Right ventricle myocardium inferior (tissue), 1 donor: ENCODE measurements at places on chromosomes 6 and 20. TPM values are rescaled to one million over a fixed set of nuclear protein-coding genes. Genes with fewer than 3 reads are reported as not detected.

DNA sequence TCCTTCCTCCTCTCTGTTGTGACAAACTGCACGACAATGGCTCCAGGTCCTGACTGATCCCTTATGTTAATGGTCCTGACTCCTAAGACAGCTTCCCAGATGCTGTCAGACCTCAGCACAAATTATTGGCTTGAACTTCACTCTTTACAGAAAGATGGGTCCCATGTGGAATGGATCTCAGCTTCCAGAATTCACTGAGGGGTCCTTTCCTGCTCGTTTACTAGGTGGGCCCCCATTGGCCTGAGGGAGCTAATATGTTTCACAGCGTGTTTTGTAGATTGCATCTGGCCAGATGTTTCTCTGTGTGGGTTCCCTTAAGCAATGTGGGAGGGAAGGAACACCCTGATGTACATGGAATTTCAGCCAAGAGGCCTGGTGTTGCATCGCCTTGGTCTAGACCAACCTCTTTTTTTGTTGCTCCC, 826.6 kb downstream of the MAFB start:
- DNase-seq = no peak

GRCh38 chr6:37731888-37732287, 34.2 kb upstream of the MDGA1 start:
- DNase-seq = no peak

DNA sequence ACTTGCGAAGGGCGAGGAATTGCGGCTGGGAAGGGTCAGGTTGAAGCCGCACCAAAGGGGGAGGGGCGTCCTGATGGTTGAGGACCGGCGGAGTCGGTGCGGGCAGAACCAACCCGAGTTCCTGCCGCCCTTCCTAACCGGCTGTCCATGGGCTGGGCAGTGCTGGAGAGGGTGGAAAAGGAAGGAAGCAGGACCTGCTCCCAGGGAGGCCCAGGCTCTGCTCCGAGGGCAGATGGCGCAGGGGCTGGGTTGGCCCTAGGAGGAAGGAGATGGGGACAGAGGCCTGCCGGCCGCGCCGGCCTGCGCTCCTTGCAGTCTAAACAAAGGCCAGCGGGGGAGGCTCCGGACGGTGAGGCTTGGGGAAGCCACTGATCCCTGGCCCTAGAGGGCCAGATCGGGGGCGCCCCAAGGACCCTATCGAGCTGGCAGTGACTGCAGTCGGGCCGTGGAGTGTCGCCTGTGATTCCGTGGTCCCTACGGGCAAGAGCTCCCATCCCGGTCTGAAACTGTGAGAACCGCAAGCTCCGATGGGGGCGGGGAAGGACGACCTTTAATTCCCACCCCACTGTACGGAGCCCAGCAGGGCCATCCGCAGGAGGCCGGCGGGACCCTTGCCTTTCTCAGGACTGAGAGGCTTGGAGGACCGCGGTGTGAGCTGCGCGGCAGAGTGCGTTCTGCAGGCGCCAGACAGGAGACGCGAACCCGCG, 39.4 kb downstream of the YTHDF1 start:
- DNase-seq = no peak

GRCh38 chr6:33807606-33808005, 3.8 kb upstream of the MLN start:
- DNase-seq = no peak

DNA sequence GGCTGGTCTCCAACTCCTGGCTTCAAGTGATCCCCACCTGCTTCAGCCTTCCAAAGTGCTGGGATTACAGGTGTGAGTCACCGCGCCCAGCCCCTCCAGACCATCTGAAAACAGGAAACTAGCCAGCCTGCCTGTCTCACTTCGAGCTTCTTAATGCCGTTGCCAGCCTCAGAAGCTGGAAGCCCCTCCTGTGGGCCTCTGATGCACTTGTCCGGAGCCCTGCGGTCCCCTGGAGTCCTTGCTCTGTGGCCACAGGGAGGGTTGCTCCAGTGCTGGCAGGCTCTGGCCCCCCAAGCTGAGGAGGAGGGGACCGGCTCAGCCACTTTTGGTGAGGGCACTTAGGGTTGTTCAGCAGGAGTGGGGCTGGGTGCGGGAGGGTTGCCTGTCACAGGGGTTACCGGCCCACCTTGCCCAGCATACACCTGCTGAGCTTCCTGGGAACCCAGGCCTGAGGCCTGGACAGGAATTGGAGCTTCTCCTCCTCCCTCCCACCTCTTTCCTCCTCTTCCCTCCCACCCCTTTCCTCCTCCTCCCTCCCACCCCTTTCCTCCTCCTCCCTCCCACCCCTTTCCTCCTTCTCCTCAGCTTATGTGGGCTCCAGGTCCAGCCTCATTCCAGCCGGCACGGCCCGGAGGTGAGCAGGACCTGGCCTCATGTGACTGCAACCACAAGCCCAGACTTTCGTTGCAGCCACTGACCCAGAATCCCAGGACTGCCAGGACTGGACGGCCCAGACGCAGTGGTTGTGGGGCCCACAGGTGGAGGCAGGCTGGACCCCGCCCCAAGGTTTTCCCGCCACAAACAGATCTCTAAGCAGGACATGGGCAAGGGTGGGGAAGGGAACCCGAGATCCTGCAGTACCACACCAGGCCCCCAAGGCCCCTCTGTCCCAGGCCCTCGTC, 9.4 kb upstream of the BIRC7 start:
- no peak for DNase-seq

GRCh38 chr6:132643547-132643946, 15.4 kb downstream of the TAAR1 start:
- DNase-seq = no peak

DNA sequence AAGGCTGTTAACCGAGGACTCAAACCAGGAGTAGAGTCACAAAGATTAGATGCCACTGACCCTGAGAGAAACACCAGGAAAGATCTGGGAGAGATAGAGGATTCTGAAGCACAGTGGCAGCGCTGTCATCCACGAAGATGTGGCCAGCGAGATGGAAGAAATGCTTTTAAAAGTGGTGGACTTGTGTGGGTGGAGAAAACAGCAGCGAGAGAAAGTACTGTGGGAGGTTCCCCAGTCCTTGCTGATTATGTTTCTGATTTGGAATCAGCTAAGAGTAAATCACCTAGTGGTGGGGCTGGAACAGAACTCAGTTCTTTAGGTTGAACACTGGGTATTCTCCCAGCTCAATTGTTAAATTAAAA, 435 bp upstream of the ZNF322 start:
- no peak for DNase-seq

GRCh38 chr6:168136622-168137021, 57.6 kb upstream of the FRMD1 start:
- DNase-seq = no peak

Gene FERMT1
- total RNA-seq = 1.5 TPM

Gene SRC
- total RNA-seq = 6.0 TPM

Gene FAXC
- total RNA-seq = not detected
